ENCODE measurements at places on chromosomes 16 and 17.

- DNase-seq = no peak
These were observed 123.0 kb downstream of the CHD9NB start for GRCh38 chr16:52929478-52930400.

DNA sequence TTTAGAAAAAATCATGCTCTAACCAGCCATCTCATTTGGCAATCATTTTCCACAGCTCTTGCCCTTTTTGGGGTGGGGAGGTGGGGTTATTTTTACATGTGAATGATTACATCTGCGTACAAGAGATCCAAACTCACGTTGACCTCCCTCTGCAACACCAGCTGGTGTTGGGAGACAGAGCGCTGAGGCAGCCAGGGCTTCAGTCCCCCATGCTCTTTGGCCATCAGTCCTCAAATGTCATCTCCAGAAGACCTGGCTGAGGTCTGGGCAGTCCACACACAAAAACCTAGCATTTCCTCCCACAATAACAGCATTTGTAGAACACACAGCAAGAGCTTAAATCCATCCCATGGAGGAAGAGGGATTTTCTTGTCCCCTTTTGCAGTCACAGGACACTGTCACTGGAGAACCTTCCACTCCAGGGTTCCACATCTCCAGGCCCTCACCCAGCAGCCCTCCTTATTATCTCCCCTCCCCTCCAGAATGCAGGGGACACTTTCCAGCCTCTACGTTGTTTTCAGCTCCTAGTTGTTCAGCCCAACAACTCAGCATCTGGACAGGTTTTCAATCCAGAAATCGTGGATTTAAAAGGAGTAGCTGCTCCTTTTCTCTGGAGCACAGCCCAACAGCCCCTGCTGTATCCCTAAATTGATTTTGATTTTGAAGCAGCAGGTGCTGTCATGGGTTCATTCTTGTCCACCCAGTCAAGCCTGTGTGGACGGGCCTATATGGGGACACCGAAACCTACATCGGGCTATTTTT, 21.1 kb downstream of the MEOX1 start:
- no peak for DNase-seq

- no peak for DNase-seq
These were observed 37.7 kb downstream of the PLCG2 start for GRCh38 chr16:81816793-81817210.

DNA sequence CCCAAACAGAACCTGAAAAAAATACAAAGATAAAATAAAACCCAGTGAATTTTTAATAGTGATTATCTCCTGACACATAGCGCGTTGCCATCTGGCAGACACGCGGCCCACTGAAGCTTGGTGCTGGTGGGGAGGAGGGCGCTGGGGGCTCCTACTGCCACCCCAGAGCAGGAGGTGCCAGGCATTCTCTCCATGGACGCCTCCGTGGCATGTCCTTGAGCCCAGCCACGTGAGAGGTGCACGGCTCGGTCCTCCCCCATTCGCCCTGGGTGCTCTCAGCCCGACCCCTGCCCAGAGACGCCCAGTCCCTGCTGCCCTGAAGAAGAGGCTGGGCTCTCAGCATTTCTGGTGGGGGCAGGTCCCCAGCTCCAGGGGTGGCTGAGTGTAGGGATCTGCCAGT, 142.2 kb upstream of the GSE1 start:
- no peak for DNase-seq

DNA sequence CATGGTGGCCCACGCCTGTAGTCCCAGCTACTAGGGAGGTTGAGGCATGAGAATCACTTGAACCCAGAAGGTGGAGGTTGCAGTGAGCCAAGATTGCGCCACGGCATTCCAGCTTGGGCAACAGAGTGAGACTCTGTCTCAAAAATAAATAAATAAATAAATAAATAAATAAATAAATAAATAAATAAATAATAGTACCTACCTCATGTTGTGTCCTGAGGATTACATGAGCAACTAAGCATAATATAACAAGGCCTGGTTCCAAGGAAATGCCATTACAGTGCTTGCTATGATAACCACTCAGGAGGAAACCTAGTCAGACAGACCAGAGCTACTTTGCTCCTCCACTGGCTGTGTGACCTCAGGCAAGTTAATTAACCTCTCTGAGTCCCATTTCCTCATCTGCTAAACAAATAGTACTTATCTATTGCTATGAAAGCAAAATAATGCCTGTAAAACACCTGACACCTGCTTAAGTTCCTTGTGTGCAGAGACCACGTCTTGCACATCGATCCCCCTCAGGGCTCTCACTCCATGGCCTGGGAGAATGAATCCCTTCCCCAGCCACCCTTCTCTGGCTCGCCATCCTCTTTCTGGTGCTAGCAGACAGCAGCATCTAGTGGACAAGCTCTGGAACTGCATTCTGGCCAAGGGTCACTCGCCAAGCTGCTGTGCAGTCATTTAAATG, 7.5 kb downstream of the EPOP start:
- DNase-seq = peak; percentile 64

- peak; percentile 47 for DNase-seq
These were observed 91.8 kb downstream of the RGS9 start for GRCh38 chr17:65228734-65229620.

DNA sequence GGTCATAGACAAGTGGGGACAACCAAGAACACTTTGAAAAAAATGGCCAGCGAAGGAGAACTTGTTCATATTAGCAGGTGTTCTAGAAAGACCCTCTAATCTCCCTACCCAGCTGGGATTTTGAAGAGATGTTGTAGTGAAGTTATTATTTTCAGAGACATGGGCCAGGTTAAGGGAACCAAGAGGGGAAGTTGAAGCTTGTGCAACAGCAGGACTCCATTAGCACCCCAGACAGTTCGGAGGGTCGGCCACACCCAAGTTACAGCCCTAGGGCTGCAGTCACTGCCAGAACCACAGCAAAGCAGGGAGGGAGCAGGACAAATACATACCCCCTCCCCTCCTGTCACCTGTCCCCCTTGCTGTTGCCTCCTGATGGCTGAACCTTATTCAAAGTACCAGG, 42.3 kb downstream of the WSB1 start:
- DNase-seq = peak; percentile 40

GRCh38 chr17:43721537-43722268, 36.9 kb downstream of the SOST start:
- DNase-seq = no peak

DNA sequence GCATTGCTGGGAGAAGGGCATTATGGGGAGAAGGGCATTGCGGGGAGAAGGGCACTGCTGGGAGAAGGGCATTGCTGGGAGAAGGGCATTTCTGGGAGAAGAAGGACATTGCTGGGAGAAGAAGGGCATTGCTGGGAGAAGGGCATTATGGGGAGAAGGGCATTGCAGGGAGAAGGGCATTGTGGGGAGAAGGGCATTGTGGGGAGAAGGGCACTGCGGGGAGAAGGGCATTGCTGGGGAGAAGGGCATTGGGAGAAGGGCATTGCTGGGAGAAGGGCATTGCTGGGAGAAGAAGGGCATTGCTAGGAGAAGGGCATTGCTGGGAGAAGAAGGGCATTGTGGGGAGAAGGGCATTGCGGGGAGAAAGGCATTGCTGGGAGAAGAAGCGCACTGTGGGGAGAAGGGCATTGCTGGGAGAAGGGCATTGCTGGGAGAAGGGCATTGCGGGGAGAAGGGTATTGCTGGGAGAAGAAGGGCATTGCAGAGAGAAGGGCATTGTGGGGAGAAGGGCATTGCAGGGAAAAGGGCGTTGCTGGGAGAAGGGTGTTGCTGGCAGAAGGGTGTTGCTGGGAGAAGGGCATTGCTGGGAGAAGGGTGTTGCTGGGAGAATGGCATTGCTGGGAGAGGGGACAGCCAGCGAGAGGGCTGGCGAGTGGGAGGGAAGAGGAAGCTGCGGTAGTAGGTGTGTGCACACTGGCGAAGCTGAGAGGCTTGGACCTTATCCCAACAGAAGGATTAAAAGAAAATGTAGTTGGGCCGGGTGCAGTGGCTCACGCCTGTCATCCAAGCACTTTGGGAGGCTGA, 4.6 kb upstream of the PYDC1 start:
- DNase-seq = no peak

DNA sequence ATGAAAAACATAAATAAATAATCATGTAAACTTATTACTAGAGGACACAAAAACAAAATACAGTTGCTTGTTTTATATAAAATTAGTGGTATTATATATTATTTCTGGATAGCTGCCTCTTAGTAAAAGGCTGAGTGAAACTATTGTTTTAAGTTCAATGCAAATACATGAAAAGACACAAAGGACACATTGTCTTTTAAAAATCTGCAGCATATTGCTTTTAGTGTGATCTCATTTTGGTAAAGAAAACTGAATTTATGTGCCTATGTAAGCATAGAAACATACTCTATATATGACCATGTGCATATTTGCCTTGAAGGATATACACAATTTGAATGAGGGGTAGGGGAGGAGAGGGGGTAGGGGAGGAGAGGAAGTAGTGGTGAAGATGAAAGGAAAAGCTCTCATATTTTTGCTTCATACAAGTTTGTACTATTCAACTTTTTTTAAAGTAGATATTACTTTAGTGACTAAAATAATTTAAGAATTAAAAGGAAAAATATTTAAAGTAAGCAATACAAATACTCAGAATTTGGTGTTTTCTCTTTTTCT, 5.8 kb downstream of the ABCA10 start:
- DNase-seq = no peak

DNA sequence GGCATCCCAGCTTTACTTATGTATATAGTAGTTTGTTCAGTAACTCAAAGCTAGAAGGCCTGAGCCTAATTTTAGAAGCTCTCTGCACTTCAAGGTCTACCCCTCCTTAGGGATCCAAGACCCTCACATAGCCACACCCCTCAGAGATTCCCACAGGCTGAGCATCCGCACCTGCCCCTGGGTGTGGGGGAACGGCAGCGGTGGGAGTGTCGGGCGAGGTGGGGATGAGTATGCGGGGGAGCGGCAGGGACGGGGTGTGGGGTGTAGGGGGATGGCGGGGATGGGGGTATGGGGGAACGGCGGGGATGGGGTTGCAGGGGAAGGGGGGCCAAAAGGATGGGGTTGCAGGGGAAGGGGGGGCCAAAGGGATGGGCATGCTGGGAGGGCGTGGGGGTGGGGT, 24.9 kb upstream of the BEAN1 start:
- no peak for DNase-seq

DNA sequence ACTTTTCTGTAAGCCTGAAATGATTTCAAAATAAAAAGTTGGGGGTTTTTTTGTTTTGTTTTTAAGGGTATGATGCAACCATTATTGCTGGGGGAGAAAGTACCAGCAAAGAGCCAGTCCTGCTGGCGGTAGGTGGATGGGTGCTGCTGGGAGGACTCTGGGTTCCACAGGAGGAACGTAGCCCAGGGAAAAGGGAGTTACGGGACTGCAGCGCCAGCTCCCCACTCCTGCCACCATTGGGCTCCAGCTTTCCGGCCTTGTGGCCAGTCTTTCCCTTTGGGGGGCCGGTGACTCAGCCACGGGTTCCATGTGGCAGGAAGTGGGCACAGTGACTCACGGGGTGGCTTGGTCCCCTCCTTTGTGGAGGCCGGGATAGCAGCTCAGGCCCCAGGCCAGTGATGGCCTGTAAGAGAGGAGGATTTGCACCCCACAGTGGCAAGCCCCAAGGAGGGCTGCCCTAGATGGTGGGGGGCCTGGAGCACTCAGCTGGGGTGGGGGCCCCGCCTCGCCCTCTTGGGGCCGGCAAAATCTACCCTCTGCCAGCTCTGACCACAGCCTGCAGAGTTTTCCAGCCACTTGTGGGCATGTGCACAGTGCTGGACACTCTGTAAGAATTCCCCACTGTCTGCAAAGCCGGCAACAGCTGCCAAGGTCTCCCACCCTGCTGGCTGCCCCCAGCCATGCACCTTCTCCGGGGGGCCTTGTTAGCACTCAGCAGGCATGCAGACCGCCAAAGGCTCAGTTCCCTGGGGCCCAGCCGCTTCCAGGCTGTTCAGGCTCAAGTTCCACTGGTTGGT, 30.4 kb downstream of the SOCS3 start:
- DNase-seq = peak; percentile 69

- no peak for DNase-seq
These were observed 15.8 kb downstream of the PLCD3 start for GRCh38 chr17:45116434-45117016.

GRCh38 chr17:63960430-63960829, 12.3 kb downstream of the SCN4A start:
- DNase-seq = no peak
